ENCODE measurements at places on chromosomes 6 and 20.

DNA sequence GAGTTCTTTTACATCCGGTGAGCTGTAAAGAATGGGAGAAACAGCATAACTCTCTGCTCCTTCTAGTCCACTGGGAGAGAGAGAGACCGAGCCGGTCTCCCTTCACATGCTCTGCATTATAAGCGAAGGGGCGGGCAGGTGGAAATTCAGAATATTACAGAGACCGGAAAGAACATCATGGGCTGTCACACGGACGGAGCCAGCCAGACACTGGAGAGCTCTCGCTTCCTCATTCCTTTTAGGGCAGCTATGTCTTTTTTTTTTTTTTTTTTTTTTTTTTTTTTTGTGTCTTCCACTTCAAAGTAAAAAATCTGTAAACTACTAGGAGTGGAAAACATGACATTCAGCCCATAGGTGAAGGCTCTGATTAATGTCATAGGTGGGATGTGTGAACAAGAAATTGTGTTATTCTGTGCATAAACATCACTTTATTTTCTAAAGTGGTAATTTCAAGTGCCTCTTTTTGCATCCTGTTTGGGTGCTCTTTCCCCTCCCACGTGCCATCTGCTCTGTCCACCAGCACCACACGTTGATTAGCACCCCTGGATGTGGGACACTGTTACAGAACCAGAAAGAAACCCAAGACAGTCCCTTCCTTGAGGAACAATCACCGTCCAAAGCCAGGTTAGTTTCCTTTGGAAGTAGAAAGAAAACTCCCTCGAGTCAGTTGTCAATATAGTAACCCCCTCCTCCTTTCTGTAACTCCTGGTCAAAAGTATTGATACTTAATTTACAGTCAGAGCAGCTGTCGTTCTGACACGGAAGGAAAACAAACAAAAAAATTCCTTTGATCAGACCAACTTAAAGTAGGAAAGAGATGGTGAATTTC, at the start of gene TAGAP:
TAGAP (minus strand) TSS at position 93 of the 829 bp plus-strand sequence. CDS start 845 bp downstream, outside the sequence.
- peak; percentile 71 for DNase-seq

GRCh38 chr6:111423055-111423633, 59.9 kb downstream of the REV3L start:
- DNase-seq = no peak

DNA sequence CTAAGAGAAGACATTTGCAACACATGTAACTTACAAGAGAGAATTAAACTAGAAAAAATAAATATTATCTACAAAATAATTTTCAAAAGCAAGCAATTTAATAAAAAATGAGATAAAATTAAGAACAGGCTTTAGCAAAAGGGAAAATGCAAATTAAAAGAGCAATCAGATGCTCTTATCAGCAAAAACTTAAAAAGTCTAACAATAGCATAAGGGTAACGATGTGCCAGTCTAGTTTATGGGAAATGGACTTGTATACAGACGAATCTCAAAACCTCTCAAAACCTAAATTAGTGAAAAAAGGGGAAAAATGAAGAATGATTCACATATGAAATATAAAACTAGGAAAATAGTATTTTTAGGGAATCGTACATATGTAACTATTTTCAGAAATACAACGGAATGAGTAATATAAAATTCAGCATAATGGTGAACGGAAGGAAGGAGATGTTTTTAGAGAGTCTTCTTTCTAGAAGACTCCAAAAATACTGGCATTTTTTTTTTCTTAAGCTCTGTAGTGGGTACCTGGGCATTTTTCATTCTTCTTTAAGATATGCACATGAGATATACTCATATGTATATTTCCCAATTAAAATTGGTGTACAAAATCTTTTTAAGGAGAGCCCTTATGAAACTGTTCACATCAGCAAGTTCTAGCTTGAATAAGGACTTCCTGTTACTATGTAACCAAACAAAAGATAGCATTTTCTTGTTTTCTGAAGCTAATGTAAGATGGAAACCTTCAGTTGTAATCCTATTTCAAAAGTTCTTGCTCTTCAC, 927 bp upstream of the MANEA start:
- DNase-seq = peak; percentile 11

DNA sequence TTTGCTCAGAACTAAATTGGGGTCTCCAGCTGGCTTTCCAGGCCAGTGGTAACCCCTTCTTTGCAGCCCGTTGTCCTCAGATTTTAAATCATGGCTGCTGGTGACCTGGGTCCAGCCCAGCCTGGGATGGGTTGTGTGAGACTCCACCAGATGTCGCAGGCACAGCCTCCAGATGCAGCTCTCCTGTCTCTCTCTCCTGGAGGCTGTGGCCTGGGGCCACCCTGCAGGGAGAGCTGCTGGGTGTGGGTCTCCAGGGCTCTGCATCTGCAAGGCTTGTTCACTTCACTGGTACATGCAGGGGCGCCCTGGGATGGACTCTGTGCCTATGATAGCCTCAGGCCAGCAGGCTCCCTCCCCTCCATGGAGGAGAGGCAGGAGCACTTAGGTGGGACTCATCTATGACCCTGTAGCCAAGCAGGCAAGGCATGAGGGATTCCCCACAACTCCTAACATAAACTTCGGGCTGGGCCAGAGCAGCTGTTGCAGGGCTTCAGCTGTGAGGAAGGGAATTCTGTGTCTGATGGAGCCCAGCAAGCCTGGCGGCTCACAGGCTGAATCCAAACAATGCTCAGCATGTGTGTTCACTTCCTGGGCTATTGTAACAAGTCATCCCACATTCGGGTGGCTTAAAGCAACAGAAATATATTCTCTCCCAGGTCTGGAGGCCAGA, 94.7 kb upstream of the NXT1 start:
- DNase-seq = no peak

DNA sequence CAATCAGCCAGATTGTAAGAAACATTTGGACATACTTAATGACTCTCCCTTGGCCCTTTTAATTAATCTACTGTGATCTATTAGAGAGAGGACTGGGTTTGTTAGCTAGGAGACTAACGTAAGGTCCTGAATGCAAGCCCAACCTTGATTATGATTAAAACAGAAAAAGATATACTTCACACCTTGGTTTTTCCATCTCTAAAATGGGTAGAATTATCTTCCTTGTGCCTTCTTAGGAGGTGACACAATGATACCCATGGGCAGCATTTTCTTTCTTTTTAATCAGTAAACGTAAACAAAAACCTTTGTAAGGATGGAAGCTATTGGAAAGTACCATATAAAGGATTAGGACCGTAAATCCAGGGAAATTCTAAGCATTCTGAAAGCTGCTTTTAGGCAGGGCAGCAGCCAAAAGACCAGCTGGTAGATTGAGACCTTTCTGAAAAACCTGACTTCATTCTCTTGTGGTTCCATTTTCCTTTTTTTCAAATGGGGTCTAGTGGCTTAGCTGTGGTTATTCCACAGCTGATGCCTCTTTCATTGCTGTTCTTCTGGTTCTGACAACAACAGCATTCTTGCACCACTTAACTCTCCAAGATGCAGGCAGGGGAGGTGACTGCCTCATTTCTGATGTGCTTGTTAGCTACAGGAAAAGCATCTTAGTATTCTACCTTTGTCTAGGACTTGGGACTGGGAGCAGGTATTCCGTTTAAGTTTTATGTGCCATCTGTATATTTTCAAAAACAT, 27.4 kb downstream of the RREB1 start:
- no peak for DNase-seq

Measured in SW480 (cell line).